Astrocyte of the cerebellum (primary cell): ENCODE measurements at places on chromosomes 5 and 9.

DNA sequence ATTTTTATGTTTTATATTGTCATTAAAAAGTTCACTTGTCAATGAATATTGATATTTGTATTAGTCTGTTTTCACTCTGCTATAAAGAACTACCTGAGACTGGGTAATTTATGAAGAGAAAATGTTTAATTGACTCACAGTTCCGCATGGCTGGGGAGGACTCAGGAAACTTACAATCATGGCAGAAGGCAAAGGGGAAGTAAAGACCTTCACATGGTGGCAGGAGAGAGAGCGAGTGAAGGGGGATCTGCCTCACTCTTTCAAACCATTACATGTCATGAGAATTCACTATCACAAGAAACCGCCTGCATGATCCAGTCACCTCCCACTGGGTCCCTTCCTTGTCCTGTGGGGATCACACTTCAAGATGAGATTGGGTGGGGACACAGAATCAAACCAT, 27.4 kb downstream of the SRD5A1 start:
- DNase-seq = no peak

DNA sequence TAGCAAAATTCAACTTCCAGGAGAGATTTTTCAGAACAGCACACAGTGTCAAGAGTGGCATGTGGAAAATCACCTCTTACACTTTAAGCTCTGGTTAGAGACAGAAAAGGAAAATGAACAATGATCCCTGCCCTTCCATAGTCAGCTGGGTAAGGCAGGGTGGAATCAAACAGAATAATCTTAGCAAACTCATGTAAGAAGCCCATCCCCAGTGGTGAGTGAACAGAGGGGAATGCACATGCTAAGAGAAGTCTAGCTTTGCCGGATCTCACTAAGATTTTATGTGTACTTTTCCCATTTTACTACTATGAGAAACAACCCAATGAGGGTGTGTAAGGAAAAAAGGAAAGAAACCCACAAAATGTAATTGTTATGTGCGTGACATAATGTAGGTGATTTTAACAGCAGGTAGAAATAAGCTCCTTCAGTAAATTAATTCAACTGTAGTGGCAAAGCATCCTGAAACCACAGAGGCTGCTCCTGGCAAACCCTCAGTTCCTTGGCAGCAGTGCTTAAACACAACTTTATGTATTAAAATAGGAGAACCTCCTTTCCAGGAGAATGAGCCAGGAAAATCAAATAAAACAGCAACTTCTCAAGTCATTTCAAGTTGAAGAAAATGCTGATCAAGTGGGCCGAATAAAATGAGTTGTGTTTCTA, 366.0 kb upstream of the TRPC7 start:
- peak; percentile 50 for DNase-seq

DNA sequence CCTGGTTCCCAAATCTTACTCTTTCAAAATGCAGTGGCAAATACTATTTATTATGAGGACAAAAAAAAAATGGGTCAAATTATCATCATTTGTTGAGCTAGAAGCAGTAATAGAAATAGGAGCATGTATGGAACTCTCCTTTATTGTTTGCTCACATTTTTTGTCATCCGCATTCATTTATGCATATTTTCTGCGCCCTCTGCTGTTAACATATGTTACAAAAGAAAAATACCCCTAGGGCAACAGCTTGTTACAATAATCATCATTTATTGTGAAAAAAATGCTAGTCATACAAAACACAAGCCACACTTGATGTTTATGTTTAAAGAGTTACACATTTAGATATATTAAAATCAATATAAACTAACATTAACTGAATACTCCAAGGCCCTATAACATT, 328.2 kb downstream of the TUSC1 start:
- no peak for DNase-seq

DNA sequence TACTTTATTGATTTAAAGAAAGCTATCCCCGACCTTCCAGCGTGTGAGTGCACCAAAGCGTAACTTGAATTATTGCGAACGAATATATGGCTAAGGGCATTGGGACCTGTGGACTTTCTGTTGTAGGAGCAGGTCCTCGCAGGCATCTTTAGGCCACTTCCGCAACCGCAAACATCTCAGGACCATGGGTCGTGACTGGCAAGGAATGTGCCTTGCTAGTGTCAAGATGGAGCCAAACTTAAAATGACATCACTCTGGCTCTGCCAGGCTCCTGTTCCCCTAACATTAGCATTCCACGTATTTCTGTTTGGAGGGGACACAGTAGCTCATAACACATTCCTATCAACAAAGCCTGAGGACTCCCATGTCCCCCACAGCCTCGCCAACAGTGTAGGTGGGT, 44.1 kb upstream of the OLFM1 start:
- DNase-seq = no peak

DNA sequence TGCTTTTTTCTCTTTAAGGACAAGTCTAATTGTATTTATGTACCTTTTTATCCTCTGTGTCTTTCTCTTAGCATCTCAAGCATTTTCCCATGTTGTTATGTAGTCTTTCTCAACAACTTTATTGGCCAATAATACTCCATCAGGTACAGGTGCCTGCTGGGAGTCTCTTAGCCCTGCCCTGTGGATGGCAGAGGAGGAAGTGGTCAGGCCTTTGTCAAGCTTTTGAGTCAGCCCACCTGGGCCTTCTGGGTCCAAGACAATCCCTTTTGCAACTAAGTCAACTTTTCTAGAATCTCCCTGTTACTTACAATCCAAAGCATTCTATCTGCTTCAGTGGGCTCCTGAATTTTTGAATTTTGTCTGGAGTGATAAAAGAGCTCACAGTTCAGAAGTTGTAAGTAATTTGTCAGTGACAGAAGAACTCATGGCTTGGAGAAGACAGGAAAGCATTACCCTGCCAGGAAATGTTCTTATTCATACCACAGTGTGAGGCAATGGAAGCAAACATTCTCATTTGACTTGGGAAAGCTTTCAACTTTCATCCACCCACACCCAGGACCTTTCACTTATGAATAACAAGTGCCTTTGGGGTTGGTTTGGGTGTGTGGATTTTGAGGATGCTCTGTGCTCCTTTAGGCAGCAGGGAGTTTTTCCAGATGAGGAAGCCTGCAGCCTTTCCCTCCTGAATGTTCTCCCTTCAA, 200.0 kb upstream of the S1PR3 start:
- DNase-seq = peak; percentile 66

GRCh38 chr5:34483442-34484033, 172.6 kb upstream of the RAI14 start:
- DNase-seq = peak; percentile 37

DNA sequence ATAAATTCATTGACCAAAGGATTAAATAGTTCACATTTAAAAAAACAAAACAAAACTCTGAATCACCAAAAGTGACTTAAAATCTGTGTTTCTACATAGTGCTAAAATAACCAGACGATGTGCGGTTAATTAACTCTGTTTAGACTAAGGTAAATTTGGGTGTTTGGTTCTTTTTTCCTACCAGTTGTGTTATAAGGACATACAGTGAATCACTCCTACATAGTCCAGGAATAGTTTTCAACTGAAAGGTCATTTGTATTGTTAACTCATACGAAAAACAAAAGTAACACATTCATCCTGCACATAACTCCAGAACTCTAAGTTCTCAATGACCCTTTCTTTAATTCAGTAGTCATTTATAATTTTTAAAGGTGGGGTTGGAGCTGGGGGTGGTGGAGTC, 203.7 kb downstream of the GLIS3 start:
- DNase-seq = no peak

DNA sequence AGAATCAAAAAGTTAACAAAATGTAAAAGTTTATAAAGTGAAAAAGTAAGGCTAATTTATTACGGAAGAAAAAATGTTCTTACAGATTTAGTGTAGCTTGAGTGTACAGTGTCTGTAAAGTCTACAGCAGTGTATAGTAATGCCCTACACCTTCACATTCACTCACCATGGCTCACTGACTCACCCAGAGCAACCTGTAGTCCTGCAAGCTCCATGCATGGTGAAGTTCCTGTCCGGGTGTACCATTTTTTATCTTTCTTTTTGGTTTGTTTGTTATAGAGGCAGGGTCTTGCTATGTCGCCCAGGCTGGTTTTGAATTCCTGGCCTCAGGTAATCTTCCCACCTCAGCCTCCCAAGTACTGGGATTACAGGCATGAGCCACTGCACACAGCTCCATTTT, 93.6 kb downstream of the MED27 start:
- DNase-seq = no peak

DNA sequence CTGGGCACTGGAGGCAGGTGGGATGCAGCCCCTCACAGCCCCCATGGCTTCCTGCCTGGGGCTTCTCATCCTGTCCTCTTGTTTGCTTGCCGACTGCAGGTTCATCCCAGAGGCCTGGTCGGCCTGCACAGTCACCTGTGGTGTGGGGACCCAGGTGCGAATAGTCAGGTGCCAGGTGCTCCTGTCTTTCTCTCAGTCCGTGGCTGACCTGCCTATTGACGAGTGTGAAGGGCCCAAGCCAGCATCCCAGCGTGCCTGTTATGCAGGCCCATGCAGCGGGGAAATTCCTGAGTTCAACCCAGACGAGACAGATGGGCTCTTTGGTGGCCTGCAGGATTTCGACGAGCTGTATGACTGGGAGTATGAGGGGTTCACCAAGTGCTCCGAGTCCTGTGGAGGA, 232.7 kb downstream of the ADAMTSL1 start:
- no peak for DNase-seq

GRCh38 chr9:96448546-96449170, 1.3 kb upstream of the HABP4 start:
- DNase-seq = no peak

DNA sequence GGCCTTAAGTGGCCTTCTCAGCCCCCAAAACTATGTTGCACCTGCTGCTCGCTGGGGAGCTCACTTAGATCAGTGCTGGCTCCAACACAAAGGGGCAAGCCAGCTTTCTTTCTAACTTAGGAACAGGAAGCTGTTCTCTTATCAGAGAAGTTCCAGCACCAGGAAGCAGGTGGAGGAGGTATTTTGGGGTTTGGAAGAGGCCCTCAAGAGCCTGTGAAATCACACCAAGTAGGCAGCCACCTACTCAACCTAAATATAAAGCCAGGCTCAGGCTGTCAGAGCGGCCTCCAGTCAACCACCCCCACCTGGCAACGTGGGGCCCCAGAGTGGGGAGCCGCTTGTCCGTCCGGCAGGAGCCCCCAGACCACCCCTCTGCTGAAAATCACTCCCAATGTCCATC, 152.8 kb downstream of the OLFM1 start:
- DNase-seq = no peak

DNA sequence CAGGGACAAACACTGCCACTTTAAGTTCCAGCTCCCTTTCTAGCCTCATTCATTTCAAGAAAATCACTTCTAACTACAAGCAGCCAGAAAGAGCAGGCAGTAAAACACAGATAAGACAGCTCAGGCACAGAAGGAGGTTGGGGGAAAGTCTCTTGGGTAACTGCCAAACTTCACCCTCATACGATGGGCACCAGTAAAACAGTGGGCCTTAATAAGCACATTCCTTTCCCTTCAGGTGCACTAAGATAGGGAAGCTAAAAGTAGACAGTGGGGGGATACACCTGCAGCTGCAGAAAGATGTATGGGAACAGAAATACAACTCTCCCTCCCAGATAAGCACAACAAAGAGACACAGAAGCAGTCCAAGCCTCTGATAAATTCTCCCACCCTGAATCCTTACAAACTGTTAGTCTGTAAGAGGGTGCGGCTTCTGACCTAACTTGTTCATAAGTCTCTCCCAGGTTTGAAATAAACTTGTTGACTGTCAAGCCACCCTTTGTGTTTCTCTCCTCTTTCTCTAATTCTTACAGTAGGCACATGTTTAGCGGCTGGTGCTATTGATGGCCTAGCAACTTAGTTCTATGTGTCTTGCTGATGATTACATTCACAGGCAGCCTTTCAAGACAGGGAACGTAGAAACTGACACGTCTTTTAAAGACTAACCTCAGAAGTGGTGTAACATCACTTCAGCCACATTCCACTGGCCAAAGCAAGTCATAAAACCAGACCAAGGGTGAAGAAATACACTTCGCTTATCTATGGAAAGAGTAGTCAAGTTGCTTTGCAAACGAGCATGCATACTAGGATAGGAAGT, 6.8 kb upstream of the CKS2 start:
- DNase-seq = no peak

GRCh38 chr9:131776036-131776435, 36.2 kb upstream of the RAPGEF1 start:
- no peak for DNase-seq

GRCh38 chr5:5986492-5987178, 391.7 kb downstream of the MED10 start:
- no peak for DNase-seq
